ENCODE measurements at places on chromosomes 1 and 21.

DNA sequence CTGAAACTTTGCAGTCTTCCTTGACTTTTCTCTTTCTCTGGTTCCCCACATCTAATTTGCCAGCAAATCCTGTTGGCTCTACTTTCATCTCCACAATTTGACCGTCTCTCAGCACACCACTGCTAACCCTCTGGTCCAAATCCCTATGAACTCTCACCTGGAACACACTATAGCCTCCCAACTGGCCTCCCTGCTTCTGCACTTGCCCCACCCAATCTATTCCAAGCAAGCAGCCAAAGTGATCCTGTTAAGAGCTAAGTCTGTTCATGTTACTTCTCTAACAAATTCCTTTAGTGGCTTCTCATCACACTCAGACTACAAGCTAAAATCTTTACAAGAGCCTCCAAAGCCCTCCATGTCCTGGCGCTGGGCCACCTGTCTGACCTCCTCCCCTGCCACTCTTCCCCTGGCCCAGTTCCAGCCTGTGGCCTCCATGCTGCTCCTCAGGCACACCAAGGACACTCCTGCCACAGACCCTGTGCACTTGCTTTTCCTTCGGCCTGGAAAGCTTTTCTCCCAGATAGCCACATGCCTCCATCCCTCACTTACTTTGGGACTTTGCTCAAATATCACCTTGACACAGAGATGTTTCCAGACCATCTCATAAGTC lies 104.1 kb downstream of the DTL start:
- no peak for DNase-seq

DNA sequence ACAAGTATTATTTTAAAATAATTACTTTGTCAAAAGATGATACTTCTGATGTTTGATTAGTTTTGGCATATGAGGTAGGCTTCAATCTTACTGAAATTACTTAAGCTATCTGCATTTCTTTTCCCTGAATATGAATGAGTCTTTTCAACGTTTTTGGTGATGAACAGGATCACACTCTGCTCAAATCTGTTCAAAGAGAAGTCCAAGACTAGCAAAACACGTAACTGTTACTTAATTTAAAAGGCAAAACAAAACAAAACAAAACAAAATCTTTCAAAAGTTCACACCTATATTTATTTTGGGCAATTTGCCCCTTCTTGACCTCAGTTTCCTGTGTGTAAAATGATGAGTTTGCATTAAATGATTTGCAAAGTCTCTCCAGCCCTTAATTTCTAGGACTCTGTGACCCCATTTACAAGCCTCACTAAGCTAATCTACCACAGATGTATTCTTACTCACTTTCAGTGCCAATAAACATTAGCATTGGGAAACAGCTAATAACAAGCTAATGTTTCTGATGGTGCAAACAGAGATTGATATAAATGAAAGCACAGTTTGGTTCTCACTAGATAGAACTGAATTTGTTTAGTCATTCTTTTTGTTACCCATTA lies 865.4 kb downstream of the LTN1 start:
- no peak for DNase-seq

GRCh38 chr1:117051224-117052064 lies 8.7 kb upstream of the TTF2 start:
- DNase-seq = peak; percentile 51

DNA sequence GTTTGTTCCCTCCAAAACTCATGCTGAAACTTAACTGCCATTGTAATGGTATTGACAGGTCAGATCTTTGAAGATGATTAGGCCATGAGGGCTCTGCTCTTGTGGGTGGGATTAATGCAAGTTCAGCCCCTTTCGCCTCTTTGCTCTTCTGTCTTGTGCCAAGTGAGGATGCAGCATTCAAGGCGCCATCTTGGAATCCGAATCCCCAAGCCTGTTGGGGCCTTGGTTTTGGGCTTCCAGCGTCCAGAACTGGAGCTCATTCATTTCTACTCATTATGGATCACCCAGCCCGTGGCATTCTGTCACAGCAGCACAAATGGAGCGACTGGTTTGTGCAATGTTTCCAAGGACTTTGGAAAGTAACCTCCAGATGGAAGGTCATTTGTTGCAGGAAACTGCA lies 5.6 kb downstream of the TTC34 start:
- DNase-seq = no peak

- no peak for DNase-seq
These were observed 156.0 kb downstream of the SLC45A1 start for GRCh38 chr1:8473891-8474300.

DNA sequence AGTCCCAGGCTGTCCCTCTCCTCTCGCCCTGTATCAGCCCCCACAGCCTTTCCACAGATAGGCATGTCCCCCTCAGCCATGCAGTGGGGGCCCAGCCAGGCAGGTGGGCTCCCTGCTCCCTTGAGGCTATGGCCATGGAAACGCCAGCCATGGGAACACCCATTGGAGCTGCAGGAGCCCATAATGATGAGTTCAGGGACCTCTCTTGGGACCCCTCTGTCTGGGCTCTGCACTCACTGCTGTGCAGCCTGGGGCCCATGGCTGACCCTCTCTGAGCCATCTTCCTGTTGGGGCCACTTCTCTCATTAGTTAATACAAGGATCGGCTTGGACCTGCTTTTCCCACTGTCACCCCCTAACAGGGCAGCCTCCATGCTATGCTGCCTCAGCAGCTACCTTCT lies 33.2 kb downstream of the WNT3A start:
- no peak for DNase-seq

- DNase-seq = no peak
These were observed 56.3 kb downstream of the SLC9A1 start for GRCh38 chr1:27098431-27099134.

DNA sequence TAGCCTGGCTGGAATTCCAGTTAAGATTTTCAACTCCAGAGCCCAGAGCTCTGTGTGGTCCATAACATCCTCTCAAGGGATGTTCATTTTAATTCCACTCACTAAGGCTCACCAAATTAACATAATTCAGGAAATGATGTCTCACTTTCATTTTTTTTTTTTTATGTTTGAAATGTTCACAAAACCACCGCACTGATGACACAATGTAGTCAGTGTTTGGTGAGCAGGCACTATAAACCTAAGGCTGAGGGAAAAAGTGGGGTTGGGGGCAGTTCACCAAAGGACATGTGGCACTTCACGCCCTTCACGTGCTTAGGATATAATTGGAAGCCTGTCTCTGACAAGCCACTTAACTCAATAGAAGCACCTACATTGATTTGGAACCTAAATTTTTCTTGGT lies 177.3 kb upstream of the CAMK1G start:
- DNase-seq = no peak

GRCh38 chr1:183319051-183319450 lies 99.1 kb downstream of the NMNAT2 start:
- DNase-seq = no peak
